ENCODE measurements at places on chromosomes 2 and 18.

DNA sequence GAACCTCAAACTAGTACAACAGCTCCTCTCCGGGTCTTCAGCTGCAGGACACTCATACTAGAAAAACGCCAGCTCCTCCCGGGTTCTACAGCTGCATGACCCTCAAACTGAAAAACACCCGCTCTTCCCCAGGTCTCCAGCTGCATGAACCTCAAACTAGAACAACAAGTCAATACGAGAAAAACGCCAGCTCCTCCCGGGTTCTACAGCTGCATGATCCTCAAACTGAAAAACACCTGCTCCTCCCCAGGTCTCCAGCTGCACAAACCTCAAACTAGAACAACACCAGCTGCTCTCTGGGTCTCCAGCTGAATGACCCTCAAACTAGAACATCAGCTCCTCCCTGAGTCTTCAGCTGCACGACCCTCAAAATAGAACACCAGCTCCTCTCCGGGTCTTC, 315.0 kb upstream of the TFPI start:
- no peak for DNase-seq

- DNase-seq, result no peak
These were observed 118.6 kb upstream of the PELI1 start for GRCh38 chr2:64262816-64263215.

GRCh38 chr18:7417727-7418126, 149.4 kb upstream of the PTPRM start:
- no peak for DNase-seq

DNA sequence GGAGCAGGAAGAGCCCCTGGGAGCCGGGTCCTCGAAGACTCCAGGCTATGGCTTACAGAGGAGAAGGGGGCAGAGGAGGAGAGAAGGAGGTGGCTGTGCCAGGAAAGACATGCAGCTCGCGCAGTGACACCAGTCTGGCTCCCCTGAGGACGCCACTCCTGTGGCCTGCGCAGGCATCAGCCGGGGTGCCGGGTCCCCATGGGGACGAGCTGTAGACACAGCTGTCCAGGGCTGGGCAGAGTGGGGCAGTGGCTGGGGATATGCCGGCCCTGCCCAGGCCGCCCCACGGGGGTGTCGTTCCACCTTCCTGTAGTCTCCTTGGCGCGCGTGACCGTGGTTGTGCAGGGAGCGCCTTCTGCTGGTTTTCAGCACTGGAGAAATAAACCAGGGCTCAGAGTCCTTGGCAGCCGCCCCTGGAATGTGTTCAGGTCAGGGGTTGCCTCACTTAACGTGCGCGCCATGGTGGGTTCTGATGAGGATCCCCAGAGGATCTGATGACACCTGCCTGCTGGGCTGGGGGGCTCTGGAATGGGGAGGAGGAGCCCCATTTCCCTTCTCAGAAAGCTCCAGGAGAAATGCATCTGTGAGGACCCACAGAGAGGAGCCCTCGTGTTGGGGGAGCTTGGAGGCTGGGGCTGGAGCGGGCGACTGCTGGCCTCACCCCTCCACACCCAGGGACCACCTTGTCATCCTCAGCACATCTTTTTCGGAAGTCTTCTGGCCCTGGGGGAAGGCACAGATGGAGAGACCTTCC, 26.7 kb downstream of the RAMP1 start:
- no peak for DNase-seq

DNA sequence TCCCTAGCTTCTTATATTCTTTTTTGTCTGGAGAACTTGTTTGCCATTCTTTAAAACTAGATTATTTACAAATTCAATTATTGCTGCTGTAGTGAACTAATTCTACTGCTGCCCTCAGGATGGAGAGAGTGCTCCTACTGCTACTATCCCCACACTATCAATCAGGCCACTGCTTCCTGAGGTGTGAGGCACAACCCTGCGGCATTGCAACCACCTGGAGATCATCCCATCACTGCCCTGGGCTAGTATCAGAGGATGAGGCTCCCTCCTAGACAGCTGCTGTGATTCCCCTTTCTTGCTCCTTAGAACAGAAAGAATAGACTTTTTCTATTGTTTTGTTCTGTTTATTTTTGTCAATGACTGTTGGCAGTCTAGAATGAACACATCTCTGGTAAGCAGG, 146.6 kb downstream of the CDH19 start:
- no peak for DNase-seq

GRCh38 chr2:186099826-186100225, 361.2 kb downstream of the FSIP2 start:
- no peak for DNase-seq

GRCh38 chr2:231172025-231172424, 26.4 kb upstream of the ARMC9 start:
- DNase-seq, result no peak

GRCh38 chr2:235614900-235615712, 121.3 kb downstream of the AGAP1 start:
- no peak for DNase-seq

- no peak for DNase-seq
These were observed 13.2 kb downstream of the VWA3B start for GRCh38 chr2:98099939-98100743.

GRCh38 chr2:67858886-67859285, 203.9 kb downstream of the C1D start:
- no peak for DNase-seq

DNA sequence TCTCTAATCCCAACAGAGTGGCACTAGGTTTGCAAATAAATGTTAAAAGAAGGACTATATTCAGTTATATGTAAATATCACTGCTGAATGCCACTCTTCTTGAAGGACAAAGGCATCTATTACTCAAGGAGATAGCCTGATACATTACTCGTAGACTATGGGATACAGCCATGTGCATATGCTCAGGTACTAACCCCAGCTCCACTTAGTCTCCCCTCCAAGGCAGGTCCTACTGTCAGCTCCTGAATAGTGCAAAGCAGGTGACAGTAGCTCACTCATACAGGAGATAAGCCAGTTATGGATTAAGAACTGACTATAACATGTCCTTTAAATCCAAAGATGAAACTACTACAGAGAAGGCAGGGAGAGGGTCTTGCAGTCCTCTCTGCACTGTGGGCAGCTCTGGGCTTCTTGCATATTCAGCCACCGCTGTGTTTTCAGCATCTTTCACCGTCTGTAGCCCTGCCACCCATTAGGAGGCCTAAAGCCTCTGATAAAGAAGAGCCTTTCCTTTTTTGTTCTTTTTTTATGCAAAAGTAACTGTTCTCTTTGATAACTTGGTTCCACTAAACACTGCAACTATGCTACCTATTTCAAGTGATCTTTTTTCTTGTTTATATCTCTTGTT, 135.1 kb upstream of the EPB41L3 start:
- DNase-seq, result no peak

- DNase-seq, result no peak
These were observed 620.3 kb upstream of the POU3F3 start for GRCh38 chr2:104233591-104233990.

GRCh38 chr2:126949775-126950174, 51.1 kb downstream of the TEX51 start:
- no peak for DNase-seq

GRCh38 chr2:203626952-203627681, 79.3 kb upstream of the CD28 start:
- no peak for DNase-seq

GRCh38 chr2:127347734-127348392, 39.9 kb downstream of the MAP3K2 start:
- no peak for DNase-seq

- DNase-seq, result no peak
These were observed 43.8 kb upstream of the ARHGAP25 start for GRCh38 chr2:68690851-68691250.

DNA sequence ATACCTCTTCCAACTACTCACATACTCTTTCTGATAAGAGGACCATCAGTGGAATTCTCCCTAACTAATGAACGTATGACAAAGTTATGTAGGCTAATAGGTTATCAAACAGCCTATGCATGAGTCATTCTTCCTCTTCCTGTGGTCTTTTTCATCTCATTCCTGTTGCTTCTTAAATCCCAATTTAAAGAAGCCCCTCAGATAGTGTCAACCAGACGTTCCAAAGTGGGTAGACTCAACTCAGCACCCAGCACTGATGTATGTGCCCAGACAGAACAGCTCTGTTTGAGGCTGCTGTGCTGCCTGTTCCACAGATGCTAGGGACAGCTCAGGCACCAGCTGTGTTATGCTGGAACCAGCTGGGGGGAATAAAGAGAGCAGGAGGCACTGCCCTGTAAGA, 52.6 kb downstream of the CXCR4 start:
- no peak for DNase-seq

DNA sequence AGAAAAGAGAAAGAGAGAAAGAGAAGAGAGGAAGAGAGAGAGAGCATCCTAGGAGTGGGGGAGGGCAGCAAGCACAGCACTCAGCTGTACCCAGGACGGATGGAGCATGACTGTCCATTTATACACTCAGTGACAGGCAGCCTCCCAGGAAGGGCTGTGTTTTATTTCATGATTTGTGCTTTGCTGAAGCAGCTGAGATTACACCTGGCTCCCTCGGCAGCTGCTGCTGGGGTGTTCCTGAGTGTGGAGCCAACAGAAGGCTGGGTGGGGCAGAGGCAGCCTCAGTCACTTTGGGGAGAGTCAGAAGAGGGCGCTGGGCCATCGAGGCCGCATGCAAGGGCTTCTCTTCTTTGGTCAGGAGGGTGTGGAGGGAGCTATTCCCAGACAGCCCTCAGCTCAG, 47.8 kb upstream of the TEX51 start:
- DNase-seq, result no peak

DNA sequence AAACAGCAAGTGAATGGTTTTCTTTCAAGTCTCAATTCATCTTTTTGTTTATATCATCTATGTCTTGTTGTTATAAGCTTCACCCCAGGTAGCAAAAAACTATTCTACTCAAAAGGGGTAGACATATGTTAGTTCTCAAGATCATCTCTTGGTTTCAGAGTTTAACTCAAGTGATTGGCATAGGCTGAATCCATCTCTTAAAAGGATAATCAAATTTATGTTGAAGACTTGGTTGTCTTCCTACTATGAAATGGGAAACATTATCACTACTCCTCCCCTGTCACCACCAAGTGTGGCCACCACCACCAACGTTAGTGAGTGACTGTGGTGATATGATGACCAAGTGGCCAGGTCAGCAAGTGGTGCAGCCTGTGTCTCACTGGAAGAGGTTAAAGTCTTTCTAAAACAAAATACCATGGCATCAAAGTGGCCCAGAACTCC, 1.5 kb downstream of the IL1B start:
- no peak for DNase-seq

DNA sequence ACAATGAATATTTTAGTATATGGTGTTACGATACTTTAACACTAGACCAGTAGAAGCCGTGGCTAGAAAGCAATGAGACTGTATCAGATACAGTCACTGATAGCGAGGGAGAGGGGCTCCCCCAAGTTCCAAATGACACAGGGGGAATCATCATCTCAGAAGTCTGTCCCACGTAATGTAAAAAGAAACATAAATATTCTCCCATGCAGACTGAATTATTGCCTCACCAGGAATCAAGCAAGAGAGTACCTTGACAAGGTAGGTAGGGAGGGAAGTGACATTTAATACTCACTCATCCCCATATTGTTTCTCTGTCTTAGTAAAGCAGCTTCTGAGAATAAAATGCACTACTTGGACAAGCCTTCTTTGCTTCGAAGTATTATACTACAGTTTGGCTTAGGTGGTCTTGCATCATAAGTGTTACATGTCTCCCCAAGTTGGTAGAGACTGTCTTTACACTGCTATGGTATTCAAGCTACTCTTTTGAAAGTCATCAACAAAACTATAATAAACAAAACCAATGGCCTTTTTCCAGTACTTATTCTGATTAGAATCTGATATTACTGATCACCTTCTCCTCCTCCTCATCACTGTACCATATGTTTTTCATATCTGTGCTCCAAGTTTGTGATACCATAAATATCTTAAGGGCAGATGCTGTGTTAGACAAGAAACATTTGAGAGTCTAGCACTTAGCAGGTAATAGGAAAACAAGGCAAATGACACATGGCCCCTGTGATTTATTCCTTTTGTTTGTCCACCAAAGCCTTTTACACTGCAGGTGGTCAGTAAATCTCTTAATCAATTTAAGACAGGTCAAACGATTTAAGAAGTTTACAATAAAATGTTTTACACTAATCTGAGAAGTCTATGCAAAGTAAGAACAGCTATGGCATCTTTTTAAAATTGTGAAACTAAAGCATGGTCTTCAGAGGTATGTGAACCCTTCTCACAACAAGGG, 2.7 kb downstream of the LAPTM4A start:
- no peak for DNase-seq

- no peak for DNase-seq
These were observed 603.1 kb upstream of the HS6ST1 start for GRCh38 chr2:128921751-128922150.

Data from cortex of kidney (tissue), 1 donor.